ENCODE measurements at places on chromosomes 7 and 10. TPM values are rescaled to one million over a fixed set of nuclear protein-coding genes. Genes with fewer than 3 reads are reported as not detected.

RPA3 gene
- total RNA-seq, result 22.3 TPM

JMJD1C gene
- total RNA-seq, result 134 TPM

BEND7 gene
- 9.9 TPM for total RNA-seq

FEZF1 gene
- not detected for total RNA-seq

INA gene
- total RNA-seq, result not detected

NRG3 gene
- 0.33 TPM for total RNA-seq

NPSR1 gene
- not detected for total RNA-seq

LHFPL3 gene
- total RNA-seq, result not detected

CNPY4 gene
- total RNA-seq, result 11.3 TPM

FGFBP3 gene
- 1.1 TPM for total RNA-seq

SPDYE1 gene
- total RNA-seq, result not detected

GJD4 gene
- total RNA-seq, result not detected

CPA2 gene
- total RNA-seq, result not detected

ITGB8 gene
- total RNA-seq, result 154 TPM

HOXA3 gene
- 4.5 TPM for total RNA-seq

FLNC gene
- total RNA-seq, result 5.1 TPM

SLC25A40 gene
- total RNA-seq, result 13.8 TPM
